ENCODE measurements at places on chromosomes 12 and 14.

DNA sequence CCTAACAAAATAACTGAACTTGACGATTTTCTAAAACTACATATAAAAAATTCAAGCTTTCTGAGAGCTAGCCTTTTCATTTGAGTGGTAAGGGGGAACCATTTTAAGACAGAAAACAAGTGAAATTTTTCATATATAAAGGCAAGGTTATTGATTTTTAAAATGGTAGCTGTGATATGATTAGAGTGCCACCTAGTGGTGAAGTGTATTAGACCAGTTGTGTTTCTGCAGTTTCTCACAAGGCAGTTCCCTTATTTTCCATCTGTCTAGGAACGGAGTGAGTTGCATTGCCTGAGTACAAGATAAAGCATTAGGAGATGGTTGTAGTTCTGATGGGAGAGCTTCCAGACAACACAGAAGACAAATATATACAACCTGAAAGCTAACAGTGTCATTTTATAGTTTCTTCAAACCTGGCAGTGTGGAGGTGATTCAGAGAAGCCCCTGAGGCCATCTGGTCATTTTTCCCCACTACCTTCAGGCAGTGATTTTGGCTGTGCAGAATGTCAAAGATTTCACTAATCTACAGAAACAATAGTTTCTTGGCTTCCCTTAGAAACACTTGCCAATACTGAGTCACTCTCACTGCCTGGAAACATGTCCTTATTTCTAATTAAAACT lies 180.8 kb downstream of the C12orf50 start:
- DNase-seq: peak; percentile 77

- no peak for DNase-seq
Measured at GRCh38 chr12:13816394-13816793, 165.0 kb downstream of the GRIN2B start.

GRCh38 chr14:100078997-100079725 lies 13.9 kb downstream of the EVL start:
- DNase-seq: peak; percentile 89

GRCh38 chr12:43969882-43970281 lies 134.0 kb downstream of the TMEM117 start:
- no peak for DNase-seq

- peak; percentile 44 for DNase-seq
Measured at GRCh38 chr12:91139286-91139685, 28.0 kb upstream of the LUM start.

DNA sequence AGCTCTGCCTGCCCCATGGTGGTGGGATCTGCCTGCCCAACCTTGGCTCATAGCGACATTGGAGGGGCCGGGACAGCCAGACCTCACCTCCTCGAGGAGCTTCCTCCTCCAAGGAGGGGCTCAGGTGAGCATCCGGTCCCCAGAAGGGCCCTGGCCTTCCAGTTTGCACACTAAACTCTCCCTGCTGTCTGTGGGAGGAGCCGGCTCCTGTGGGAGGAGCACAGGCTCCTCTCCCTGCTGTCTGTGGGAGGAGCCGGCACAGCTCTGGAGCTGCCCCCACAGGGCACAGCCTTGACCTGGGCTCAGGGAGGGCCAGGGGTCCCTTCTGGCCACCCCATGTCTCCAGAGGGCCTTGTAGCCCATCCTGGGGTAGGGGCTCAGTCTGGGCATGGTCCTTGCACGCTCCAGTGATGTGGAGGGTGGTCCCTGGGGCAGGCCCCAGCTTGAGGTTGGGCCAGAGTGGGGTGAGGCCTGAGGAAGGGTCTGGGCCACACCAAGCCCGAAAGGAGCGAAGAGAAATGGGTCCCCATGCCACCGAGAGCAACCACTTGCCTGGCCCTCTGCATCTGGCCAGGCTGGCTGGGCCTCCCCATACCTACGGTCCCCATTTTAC lies 147.5 kb upstream of the C14orf180 start:
- DNase-seq: no peak

- DNase-seq: no peak
Measured at GRCh38 chr12:104347374-104348075, 44.0 kb downstream of the EID3 start.

DNA sequence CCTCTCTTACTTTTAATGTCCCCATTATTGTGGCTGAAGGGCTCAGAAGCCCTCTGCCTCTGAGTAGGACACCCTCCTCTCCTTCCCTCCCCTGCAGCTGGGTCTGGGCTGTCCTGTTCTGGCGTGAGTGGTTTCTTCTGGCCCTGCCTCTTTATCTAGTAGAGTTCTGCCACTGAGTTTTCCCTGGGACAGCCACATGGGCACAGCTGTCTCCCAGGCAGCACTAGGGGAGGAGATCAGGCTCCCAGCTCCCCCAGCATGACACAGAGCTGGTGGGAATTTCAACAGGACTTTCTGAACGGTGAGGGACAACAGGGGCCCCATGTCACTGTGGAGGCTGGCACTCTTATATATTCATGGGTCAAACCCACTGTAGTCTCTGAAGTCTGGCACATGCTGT lies 21.4 kb downstream of the TMEM132C start:
- no peak for DNase-seq

DNA sequence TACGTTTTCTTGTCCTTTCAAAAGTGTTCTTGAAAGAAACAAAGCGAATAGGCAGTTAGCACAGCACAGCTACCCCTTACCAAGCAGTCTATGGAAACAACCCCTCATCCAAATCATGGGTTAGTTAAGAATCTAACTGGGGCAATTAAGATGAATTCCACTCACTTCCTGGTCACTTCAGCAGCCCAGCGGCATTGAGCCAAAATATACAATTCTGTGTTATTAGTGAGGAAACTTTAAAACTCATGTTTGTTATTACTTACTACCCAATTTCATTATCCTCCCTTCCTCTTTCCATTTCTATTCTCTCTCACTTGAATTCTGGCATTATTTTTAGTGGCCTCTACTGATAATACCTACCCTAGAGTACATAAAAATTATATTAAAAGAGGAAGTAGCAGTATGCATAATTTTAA lies 121.4 kb downstream of the PPHLN1 start:
- DNase-seq: no peak

GRCh38 chr12:29207120-29207519 lies 58.0 kb downstream of the FAR2 start:
- no peak for DNase-seq

DNA sequence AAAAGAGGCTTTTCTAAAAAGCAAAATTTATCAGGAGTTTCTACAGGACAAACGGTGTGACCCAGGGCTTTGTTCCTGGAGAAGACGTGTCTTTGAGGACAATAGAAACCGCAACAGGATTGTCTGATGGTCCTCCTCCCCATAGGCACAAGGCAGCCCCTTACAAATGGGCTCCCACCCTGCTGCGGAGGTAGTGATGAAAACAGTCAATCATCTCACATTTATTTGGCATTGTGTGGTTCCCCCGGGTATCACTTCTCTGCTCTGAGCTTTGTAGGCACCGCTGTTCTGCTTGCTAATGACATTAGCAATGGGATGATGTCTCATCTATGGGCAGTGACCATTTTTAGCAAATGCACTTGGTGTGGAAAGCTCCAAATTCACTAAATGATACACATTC lies 155.5 kb upstream of the TMPO start:
- DNase-seq: no peak

DNA sequence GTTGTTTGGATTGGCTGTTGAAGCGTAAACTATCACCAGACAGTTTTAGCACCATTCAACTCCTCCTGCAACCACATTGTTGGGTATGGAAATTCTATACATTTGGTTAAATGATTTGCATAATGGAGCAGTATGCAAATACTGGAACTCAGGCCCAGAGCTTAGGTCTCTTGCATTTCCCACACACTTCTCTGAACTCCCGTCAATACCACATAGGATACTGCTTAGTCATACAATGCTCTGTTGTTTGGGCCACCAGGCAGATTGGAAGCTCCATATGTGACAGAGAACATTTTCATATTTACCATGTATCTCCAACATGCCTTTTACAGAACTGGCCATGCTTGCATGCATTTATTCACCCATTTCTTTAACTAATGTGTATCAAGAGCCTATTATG lies 78.0 kb downstream of the IFNG start:
- DNase-seq: no peak

DNA sequence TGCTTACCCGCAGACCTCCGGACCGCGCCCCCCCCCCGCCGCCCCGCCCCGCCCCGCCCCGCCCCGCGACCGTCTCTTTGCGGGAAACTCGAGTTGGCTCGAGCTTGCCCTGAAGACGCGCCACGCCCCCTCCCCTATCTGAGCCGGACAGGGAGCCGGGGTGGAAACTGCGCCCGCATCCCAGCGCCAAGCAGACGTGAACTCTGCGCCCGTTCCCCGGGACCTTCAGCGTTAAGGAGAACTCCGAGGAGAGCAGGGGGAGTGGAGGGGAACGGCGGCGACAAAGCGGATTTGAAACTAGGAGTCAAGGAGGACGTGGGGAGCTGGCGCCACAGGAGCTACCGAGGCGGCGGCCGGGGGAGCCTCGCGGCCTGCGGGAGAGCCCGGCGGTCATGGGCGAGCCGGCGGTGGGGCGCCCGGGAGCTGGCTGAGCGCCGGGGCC lies at the start of gene KCNK13:
KCNK13 (plus strand) TSS at position 310 of the 442 bp plus-strand sequence. CDS start 212 bp downstream, outside the sequence.
- no peak for DNase-seq

DNA sequence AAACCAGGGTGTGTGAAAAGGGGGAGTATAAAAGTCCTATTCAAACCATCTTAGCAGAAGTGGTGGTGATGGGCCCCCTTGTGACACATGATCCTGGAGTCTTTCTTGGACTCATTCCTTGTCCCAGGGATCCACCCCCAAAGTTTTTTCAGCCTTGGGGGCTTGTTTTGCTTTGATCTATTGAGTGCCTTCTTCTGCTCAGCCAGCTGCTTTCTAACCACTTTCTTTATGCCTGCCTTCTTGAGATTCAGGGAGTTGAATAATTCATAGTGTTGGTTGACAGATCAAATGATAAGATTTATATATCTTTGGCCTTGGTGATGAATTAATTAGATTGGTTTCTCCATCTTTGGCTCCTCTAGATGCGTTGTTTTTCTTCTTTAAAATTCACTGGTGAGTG lies 926.7 kb downstream of the DIO2 start:
- no peak for DNase-seq

DNA sequence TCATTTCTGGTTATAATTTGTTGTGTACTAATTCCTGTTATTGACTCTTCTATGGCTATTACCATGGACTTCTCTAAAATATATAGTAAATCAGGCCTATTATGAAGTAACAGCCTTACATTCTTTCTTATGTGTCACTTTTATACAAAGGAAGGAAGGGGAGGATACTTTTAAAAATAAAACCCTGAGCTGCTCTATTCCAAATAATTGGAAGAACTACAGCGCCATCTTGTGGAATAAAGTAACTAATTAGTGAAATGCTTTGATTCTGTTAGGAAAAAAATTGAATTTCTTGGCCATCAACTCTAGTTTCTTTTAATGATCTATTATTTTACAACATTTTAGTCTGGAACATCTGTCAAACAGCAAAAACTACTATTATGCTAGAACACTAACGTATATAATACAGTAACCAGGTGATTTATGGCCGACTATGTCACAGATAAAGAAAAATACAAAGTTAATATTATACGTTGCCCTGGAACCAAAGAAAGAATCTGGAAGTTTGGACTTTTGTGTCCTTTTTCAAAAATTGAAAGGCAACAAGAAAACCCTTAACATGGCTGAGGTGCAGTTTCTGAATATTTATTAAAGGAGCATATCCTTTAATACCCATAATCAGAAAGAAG lies 55.0 kb upstream of the NELL2 start:
- peak; percentile 84 for DNase-seq

GRCh38 chr12:90543374-90543773 lies 411.6 kb downstream of the CCER1 start:
- DNase-seq: no peak
